ENCODE measurements at places on chromosomes 3 and 15.

DNA sequence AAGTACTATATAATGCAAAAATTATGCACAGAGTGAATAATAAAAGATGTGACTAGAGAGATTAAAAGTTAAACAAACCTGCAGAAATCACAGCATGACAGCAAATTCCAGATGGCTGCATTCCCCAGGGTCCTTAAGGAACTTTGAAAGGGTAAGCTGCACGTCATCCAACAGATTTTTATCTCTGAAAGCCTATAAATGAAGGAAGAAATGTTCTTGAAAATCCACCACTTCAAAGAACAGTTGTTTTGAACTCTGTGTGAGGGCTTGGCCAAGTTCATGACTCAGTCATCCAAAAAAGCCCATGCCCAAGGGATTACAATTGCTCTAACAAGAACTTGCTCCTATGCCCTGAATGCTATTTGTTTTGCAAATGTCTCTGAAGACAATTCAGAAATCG, 603.6 kb downstream of the PLOD2 start:
- peak; percentile 58 for DNase-seq

DNA sequence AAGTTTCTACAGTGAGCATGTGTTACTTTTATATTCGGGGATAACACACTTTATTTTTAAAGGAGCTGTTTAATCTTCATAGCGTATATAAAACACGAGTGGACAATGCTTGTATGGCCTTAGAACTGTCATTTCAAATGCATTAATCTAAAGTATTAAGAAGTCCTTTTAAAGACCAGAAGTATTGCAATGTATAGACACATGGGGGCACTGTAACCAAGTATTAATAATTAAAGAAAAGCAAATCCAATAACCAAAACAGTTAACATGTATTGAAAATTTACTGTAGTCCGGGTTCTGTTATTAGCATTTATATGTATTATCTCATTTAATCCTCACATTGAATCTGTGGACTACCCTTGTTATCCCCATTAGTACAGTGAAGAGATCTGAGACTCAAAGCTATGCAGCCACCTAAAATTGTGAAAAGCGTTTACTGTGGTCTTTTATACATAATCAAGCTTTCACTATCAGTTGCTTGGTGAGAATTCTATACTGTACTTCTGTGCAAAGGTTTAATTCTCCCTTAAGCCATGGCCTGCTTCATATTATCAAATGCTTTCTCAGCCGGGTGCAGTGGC, 10.1 kb downstream of the ARL14 start:
- DNase-seq, result peak; percentile 49

DNA sequence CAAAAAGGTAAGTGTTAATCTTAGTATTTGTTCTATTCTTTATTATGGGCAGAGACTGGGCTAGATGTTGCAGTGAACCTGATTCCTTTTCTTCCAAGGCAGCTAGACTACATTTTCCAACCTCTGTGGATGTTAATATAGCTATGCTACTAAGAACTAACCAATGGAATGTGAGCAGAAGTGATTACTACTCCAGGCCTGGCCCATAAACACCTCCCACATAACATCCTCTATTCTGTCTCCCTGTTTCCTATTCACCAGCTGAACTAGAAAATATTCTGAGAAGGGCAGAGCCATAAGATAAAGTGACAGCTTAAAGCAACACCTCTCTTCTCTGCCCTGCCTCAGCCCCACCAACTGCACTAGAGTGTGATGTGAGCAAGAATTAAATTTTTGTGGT, 29.4 kb downstream of the CD200R1L start:
- DNase-seq, result no peak

DNA sequence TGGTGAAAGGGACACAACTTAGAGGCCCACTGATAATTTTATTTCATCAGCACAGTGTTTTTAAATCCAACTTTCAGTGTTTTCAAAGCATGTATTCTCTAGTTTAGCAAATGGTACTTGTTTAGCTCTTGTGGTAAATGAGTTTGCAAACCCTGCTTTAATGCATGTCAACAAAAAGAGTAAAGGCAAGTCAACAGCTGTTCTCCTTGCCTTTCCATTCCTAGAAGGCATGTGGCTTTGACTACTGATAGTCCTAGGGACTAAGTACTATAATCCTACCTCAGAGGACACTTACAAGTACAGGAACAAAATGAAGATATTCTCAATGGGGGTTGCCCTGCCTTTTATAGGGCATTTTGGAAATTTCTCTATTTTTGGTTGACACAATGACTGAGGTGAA, 13.1 kb downstream of the NPTN start:
- DNase-seq, result no peak

DNA sequence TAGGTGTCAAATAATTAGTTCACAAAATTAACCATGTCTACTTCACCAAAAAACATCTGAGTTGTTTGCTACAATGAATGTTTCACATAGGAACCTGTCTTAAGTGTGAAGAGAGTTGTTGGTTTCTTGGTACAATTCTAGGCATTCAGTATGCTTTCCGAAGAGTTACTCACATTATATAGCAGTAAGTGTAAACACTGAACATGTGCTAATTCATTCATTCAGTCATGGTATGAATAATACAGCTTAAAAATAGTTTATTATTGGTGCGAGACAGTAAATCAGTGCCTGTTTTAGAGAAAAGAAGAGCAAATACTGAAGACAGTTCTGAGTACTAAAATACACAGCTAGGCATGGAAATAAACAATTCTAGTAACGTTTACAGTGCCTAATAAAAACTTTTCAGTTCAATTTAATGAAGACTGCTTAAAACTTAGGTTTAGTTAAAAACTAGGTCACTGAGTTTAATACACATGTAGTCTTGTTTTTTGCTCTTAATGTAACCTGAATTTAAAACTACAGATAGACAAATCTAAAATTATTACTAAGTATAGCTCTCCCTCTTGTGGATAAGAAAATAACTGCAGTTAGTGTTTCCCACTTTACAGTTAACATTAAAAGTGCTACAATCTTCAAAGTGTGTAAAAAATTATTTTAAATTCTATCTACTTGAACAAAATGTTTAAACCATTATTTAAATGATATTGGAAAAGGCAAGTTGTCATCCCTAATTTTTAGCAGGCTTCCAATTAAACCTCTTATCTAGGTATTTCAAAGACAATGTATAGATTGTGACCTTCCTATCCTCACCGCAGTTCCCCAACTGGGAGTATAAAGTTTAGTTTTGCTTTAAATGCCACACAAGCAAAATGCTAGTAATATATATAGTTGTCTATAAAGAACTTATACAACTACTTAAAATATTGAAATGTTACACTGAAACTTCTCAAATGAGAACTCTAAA, 20.1 kb upstream of the ZCWPW2 start:
- DNase-seq, result peak; percentile 43

- no peak for DNase-seq
Measured at GRCh38 chr15:33826201-33826600, 142.1 kb upstream of the CHRM5 start.

- DNase-seq, result peak; percentile 74
Measured at GRCh38 chr3:119559441-119559963, at the start of gene CD80. CD80 (minus strand) TSS chr3:119559614; CDS start chr3:119557728, 1,886 bp downstream.

DNA sequence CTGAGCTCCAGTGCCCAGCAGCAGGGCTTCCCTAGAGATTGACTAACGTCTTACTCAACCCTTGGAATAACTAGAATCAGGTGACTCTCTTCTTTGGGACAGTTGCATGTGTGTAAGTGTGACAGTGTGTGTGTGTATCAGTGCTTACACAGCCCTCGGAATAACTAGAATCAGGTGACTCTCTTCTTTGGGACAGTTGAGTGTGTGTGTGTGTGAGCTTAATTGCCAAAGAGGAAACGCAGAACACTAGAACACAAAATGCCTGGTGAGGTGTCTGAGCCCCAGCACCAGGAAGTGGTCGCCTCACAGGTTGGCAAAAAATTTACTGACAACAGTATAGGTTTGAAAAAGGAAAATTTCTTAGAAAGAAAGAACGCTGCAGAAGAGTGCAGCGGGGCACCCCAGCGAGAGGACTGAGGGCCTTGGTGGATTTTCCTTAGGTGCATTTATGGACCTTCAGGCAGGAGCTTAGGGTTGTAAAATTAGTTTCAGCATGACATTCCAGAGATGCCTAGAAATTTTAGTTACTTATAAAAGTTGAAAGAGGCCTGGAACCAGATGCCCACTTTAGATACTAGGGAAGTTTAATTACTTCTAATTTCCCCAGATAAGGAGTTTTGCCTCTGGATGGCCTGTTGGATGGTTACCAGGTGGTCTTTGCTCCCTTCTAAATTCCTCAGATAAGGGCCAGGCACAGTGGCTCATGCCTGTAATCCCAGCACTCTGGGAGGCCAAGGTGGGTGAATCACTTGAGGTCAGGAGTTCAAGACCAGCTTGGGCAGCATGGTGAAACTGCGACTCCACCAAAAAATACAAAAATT, 3.7 kb upstream of the WDR82 start:
- peak; percentile 57 for DNase-seq

DNA sequence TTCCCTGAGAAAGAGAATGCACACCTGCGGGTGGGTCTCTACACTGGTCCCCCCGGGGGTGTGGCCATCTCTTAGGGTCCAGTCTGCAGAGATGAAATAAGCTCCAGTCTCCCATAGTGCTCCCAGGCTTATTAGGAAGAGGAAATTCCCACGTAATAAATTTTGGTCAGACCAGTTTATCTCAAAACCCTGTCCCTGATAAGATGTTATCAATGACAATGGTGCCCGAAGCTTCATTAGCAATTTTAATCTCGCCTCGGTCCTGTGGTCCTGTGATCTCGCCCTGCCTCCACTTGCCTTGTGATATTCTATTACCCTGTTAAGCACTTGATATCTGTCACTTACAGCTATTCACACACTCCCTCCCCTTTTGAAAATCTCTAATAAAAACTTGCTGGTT, 46.8 kb downstream of the OR5H15 start:
- no peak for DNase-seq

DNA sequence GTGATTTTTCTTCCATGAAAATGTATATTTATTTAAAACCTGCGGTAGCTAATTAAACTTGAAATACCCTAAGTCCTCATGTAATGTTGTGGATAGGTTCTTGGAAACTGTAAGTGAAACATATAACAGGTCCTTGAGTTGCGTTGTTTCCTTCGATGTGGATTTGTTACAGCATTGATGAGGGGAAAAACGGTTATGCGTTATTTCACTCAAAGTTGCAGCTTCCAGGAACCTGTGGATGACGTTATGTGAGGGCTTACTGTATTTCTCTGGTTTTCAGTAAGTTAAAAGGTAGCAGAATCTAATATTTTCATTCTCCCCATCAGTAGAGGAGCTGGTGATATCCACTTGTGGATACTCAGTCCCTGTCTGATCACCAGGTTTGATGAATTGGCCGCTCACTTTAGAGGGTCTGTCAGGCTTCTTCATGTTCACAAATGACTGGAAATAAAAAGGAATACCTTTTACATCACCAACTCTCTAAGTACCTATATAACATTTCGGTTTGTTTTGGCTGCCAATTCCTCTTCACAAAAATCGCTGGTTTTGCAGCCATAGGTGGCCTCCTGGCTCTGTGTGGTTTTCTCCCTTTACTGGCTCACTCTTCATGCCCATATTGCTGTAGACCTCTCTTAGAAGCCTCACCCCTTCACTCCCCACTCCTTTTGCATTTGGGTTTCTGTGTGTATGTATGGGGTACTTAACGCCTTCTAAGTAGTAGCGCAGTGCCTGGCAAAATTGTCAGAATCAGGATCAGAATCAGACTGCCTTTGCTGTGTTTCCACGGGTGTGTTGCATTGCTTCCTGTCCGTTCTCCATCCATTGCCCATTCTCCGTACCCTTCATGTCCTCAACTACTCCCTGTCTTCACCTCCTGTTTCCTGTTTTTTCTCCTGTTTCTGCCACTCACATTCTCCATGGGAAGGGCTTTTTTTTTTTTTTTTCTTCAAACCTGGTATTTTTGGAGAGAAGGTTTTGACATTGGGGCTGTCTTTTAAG, 112.6 kb downstream of the FNDC3B start:
- DNase-seq, result no peak

DNA sequence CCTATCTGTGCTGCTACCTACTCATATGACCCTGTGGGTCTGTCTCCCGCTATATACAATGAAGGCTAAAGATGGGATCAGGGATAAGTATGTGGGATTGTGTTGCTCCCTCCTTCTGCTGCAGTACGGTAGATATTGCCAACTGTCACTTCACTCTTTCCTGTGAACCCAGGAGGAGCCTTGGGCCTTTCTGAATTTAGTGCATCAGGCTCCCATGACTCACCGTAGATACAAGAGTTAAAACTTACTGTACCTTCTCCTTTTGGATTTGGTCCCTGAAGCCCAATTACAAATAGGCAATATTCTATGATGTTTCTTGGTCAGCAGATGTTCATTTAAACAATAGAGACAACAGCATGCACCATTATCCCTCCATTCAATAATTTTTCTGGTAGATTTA, 27.4 kb downstream of the MITF start:
- DNase-seq, result no peak
